Kidney (tissue), 22 donors: ENCODE measurements at places on chromosomes 5 and 9.
A peak's percentile ranks its signal among the peaks of the same experiment; 100 is the strongest.

DNA sequence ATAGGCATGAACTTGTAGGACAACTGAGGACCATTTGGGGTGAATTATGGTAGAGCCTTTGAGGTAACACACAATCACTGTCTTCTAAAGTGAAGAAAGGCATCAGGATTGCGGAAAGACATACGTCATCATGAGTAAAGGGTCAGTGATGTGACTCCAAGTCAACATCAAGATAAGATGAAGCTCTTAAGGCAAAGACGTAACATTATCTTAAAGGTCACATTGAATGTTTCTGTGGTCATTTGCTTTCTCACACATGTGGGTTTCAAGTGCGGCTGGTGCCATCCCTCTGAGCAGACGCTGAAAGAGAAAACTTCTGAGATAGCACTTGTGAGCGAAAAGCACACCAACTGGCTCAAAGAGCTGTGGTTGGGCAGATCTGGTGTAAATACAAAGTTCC is 63.3 kb upstream of the GRAMD2B start:
- no peak for DNase-seq

GRCh38 chr5:602466-603035 is 9.6 kb upstream of the CEP72 start:
- DNase-seq = peak; percentile 17

DNA sequence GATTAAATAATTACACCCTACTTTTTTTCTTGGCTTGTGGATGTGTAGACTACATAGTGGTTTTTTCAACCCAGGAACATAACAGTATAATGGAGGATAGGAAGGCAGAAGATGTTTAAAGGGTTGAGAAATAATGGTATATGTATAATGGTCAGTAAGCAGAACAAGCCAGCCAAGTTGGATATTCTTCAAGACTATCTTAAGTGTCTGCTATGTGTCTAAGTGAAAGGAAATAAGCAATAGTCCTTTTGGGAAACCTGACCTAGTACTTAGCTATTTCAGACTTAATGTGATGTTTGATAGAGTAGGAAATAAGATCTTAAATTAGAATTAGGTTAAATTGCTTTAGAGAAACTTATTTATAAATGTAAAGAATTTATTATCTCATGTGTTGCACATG is 85.7 kb downstream of the PTPDC1 start:
- no peak for DNase-seq

DNA sequence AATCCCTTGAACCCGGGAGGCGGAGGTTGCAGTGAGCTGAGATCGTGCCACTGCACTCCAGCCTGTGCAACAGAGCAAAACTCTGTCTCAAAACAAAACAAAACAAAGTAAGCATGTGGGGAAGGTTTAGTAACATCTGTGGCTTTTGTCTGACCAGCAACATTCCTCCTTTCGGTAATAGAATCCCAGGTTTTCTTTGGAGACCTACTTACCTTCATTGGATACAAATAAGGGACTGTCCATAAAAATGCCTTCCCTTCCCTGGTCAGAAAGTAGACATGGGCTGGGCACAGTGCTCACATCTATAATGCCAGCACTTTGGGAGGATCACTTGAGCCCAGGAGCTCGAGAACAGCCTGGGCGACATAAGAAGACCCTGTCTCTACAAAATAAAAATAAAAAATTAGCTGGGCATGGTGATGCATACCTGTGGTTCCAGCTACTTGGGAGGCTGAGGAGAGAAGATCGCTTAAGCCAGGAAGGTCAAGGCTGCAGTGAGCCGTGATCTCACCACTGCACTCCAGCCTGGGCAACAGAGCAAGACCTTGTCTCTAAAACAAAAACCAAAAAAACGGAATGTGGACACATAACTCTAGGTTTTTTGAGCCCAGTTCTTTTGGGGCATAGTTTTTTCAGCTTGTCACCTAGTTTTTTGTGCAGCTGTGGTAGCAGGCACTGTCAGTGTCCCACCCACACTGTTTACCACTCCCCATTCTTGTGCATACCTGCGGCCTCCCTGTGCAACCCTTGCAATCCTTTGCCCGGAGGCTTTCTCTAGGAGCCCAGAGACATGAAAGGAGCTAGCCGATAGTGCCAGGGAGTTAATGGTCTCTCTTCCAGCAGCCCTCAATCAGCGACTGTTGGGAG is 9.0 kb upstream of the SPINK4 start:
- no peak for DNase-seq

GRCh38 chr5:59354811-59355210 is 538.7 kb downstream of the PDE4D start:
- no peak for DNase-seq

DNA sequence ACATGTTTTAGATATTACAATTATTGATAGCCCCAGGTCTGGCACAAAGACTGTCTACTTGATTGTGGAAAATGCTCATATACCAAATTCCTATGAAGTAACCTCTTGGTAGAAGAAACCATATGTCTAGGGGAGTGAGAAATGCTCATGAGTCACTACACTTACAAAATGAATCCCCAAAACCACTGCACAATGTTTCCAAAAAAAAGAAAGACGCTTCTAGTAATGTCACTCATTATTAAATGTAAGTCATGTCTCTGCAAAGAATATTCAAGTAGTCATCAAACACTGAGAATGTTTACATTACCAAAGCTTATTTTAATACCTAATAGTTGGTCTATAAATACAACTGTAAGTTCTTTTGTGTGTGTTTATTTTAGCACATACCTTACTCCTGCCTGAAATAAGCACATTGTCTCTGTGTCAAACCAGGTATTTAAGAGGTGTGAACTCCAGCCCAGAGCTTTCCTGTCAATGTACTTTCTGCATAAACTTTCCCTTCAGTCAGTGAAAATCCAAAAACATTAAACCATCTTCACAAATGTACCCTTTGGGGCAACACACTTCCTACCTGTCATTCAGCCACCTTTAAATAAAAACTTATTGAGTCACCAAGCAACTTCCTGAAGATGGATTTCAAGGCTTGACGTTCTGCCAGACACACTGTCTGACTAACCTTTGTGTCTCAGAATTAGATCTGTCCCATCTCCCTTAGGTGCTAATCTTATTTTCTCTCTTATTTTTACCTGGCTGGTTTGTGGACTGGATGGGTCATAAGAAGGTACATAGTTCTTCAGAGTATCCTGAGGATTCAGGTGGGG is 194.0 kb downstream of the NFIB start:
- DNase-seq = no peak

DNA sequence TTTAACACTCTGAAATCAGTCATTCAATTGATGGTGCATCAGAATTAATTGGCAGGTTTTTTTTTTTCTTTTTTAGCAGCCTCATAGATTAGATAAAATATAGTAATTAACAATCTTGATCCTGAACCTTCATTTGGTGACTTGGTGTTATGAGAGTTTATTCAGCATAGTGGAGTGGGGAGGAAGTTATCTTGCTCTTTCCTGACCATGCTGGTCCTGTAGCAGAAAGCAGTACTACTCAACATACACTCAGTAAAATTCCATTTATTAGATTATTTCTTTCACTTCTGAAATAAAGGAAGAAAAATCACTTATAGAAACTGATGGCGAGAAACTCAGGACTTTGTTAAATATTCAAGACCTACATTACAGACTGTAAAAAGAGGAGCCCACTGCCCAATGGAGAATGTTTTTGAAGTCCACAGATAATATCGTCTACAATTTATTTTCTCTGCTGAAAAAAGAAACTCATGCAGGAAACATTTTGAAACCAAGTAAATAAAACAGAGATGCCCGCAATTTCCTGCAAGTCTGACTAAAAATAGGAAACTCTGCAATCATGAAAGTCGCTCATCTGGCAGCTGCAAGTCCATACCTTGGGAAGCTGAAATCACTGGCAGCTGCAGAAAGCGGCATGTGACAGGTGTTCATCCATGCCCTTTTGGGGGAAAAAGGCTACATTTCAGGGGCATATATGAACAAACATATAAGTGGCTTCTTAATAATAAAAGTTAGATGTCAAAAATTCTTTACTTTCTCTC is 233.2 kb upstream of the RFX3 start:
- no peak for DNase-seq

DNA sequence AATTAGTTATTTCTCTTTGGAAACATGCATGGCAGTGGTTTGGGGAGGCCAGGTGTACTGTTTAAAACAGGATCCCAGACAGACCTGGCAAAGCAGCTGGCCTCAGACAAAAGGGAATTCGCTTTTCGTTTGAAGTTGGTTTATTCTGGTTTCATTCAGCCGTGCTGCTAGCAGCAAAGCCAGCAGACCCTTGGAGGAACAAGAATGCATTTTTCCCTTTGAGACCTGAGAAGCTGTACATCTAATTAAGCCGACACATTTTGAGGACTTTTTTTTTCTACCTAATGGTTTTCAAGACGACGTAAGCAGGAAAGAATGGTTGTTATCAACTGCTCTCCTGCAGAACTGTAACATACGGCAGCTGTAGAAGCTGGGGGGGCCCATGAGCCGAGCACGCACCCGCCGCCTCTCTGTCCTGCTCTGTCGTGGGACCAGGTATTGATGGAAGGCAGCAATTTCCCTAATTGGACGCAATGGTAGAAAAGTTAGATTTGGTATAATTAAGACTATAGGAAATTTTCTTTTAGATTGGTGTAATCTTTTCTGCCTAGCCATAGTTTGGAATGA is 13.6 kb downstream of the PLEKHG4B start:
- DNase-seq = peak; percentile 80

- DNase-seq = no peak
Measured at GRCh38 chr5:170466988-170467707, 36.7 kb upstream of the KCNIP1 start.

GRCh38 chr5:54689411-54690251 is 172.1 kb downstream of the SNX18 start:
- DNase-seq = no peak

DNA sequence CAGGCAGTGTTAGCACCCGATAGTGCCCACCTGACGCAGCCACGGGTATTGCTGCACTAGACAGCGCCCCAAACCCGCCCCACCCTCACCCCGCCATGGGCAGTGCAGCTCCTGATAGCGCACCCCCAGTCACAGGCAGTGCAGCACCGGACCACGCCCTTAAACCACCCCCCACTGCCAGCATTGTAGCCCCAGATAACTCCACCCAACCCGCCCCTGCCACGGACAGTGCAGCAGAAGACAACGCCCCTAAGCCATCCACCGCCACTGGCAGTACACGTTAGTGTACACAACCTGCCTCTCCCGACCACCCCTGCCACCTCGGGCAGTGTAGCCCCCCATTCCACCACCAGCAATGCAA is 825 bp upstream of the PCAT7 start:
- DNase-seq = no peak

- no peak for DNase-seq
Measured at GRCh38 chr5:78930721-78931120, 54.4 kb downstream of the ARSB start.

DNA sequence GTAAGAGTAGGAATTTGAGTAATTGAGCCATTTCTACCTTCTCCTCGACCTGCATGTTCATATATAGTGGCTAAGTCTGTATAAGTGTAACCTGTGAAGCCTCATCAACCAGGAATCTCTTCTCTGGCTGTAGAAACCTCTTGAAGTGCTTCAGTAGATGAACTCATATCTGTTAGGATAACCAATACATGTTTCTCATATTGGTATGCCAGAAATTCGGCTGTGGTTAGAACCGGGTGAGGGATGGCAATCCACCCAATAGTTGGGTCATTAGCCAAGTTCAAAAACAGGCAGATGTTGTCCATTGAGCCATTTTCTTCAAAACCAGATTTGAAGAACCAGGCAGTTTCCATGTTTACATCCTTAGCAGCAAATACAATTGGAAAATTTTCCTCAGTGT is 28.9 kb upstream of the GSN start:
- no peak for DNase-seq

- DNase-seq = peak; percentile 66
Measured at GRCh38 chr9:128683340-128684064, 5.5 kb upstream of the SET start.

DNA sequence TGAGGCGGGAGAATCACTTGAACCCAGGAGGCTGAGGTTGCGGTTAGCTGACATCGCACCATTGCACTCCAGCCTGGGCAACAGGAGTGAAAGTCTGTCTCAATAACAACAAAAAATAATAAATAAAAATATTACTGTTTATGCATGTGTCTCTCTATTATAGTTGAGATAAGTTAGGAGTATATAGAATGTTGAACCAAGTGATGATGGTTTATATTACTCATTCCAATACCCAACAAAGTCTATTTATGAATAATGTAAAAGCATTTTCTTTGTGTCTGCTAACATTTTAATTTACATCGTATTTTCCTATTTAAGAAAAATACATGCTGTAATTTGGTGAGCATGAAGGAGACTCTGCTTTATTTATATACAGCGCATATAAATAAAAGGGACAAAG is 35.8 kb downstream of the CREBRF start:
- DNase-seq = no peak

GRCh38 chr5:10130881-10131280 is 118.8 kb downstream of the ATPSCKMT start:
- DNase-seq = no peak

DNA sequence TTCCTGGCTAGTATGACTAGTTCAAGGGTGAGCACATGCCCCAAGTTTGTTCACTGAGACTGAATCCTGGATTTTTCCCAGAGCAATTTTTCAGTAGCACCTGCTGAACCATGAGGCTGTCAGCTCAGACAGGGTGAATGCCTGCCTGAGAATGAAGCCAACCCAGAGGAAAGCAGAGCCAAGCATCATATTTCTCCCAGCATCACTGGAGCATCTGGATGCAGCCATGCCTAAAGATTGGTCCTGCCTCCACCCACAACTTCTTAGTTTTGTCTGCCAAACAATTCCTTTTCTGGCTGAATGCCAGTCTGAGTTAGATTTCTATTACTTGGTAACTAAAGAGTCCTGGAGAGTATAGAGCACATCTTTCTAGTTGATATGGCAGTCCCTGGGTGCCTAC is 343.6 kb downstream of the CSNK1G3 start:
- peak; percentile 72 for DNase-seq

DNA sequence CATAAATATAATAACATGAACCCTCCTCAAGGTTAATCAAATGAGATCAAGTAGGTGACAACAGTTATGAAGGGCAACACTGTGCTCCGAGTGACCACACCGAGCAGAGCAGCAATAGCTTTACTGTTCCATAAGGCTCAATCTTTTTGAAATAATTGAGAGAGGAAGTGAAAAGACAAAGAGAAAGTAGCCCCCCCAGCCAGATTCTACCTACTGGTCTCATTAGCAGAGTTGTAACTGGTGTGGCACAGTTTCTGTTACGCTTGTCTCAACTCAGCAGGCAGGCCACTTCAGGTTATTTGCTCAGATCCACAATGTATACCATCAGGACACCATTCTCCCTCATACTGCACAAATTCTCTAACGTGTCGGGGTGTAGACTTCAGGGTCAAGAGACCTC is 14.0 kb downstream of the PRUNE2 start:
- no peak for DNase-seq

- DNase-seq = no peak
Measured at GRCh38 chr5:169719360-169720314, 82.6 kb downstream of the DOCK2 start.

- DNase-seq = no peak
Measured at GRCh38 chr9:94872891-94873511, 146.5 kb downstream of the AOPEP start.

DNA sequence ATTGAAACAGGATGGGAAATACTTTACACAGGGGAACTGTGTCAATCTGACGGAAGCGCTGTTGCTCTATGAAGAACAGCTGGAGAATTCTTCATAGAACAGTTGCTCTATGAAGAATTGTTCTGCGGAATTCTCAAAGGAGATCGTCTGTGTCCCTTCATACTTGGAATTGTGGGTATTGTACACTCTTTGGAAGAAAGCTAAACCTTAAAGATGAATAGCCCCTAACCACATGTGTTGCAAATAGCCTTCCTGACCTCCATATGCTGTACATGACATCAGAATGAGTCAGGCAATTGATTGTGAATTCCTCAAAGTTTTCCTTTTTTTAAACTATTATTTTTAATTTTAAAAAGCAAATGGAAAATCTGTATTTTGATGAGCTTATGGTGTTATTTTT is 15.6 kb downstream of the NIM1K start:
- DNase-seq = no peak
